RWPE1 (cell line): ENCODE measurements at places on chromosomes 6 and 20.

GRCh38 chr6:51139950-51140385, 321.3 kb downstream of the TFAP2B start:
- no peak for DNase-seq

GRCh38 chr6:140811642-140812041, 1321.1 kb upstream of the GJE1 start:
- DNase-seq: no peak

- no peak for DNase-seq
Observed at GRCh38 chr6:73537677-73538076, 16.8 kb upstream of the EEF1A1 start.

DNA sequence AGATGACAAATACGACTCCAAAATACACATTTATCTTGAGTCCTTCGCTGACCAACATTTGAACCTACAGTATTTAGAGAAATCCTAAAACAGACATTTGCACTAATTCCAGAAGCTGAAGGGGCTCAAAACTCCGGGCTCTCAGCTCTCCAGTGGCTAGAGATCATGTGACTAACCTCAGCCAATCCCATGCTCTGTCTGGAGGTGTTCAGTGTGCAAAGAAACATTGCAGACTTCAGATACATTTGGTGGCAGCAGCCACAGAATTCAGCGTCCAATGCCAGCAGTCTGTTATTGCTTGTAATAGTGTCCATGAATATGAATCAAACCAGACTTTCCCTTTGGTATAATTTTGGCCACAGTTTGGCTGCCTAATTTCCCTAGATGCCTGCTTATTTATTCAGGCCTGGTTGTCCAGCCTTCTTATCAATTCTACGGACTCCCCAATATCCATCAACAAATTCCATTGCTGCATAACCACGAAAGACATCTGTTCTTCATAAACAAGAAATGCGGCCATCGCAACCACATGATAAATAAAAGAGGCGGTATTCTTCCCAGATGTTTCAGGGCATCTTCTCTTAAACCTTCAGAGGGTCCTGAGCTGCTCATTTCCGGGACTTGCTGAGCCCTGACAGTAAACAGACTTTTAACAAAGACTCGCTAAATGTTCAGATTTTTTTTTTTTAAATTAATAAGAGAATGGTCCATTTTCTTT, 14.5 kb upstream of the CYP24A1 start:
- DNase-seq: no peak

DNA sequence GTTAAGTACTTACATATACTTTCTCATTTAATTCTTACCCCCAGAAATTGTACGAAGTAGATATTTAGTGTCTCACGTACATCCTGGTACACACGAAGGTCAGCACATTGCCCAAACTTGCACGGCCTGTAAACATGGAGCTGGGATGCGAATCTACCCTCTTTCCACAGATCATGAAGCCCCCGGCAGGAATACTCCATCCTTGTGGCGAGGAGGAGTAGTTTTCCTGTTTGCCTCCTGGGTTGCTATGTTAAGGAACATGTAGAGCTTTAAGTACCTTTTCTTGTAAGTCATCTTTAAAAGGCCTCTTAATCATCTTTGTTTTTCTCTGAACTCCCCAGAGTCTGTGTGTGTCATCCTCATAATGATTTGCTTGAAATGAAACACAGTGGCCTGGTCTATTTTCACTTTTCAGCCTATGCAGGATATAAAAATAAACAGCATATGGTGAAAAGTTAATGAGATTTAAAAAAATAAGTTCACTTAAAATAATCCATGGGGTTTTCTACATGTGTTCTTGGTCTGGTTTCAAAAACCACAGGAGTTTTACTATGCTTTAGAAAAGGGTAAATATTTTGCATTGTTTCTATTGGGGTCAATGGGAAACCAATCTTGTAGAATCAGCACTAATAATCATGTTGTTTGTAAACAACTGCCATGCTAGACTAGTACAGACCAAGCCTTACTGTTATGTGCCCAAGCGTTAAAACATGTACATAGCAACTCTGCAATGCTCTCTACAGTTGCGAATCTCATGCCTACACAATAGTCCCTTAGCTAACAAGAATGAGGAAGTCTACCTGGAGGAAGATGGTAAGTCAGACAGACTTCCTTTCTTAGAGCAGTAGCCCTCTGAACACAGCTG, 9.3 kb upstream of the ARID1B start:
- no peak for DNase-seq

DNA sequence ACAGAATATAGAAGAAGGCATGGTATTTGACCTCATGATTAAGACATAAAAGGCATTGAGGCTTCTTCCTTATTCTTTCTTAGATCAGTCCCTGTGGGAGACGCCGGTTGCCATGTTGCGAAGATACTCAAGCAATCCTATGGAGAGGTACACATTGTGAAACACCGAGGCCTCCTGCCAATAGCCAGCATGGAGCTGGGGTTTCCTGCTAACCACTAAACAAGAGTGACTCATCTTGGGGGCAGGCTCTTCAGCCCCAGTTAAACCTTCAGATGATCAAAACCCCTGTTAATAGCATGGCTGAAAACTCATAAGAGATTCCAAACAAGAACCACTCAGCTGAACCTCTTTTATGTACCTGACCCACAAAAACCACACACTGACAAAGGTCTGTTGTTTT, 478.8 kb downstream of the CD83 start:
- DNase-seq: peak; percentile 14
